ENCODE measurements at places on chromosomes 2 and 18.

DNA sequence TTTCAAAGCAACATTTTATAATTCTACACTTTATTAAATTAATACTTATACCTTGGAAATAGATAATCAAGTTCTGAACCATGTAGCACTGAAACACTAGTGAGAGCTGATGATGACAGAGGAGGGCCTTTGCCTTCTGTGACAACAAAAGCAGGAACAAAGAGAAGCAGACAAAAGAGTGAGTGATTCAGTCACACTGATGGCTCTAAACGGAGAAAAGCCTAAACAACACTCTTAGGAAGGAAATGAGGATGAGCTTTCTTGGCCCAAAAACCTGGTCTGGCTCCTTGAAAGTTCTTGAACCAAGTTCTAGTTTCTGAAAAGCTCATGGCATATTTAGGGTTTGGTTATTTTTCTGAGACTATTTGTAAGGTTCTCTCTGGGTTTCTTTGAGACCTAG, 271.9 kb downstream of the DPP10 start:
- DNase-seq, result no peak

GRCh38 chr2:101823347-101823791, 125.9 kb downstream of the MAP4K4 start:
- peak; percentile 59 for DNase-seq

DNA sequence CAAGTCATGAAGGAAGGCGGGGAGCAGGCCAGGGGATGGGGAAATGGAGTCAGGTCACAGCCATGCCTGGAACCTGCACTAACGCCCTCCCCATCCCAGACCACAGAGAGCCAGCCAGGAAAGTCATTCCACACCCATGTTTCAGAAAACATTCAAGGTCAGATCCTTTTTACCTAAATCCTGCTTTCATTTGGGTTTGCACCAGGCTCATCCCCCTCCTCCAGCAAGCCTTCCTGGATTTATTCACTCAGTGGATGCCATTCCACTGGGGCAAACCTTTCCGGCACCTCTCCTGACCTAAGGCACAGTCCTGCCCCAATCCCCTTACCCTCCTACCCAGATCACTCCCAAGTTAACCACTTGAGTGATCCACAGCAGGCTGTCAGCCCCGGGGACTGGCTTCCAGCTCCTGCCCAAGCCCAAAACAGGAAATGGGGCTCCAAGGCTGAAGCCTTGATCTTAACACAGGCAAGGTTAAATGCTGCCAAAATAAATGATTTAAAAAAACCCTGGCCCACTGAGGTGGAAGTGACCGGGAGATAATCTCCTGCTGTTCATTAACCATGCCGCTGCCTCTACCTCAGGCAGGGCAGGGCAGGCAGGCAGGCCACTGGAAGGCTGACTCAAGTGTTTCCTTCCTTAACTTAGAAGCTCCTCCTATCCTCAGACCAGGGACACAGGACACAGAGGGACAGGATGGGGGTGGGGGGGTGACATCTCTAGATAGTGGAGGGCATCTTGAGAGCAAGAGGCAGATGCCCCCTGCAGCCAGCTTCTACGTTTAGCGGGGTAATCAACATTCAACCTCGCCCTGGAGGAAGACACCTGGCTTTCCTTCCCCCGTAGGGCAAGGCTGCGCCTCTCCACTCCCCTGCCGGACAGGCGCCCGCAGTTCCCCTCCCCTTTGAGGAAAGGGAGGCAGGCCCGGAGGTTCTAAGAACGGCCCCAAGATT, 1.4 kb downstream of the RAB11FIP5 start:
- no peak for DNase-seq

DNA sequence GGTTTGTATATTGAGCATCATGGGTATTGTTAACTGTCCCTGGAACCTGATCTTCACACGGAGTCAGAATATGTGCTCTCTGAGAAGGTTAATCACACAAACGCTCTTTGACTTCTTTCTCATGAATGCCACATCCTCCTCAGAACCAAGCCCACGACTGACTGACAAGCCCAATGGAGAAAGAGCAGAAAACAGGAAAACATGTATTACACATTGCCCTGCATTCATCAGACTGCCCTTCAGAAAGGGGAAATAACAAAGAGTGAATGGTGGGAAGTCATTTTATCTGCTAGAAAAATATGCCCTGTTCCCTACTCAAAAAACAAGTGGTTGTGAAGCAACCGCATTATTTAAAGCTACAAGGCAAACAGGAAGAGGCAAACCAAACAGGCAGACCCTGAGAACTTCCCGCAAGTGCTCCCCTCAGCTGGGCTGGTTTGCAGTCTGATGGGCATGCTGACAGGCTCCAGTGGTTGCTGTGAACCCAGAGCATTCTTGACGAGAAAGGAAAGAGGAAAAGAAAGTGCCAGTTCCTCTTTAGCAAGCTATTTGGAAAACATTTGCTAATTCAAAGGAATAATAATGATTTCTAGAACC, 172.9 kb upstream of the SETBP1 start:
- DNase-seq, result no peak

Measured in activated T-cell treated with anti-CD3 and anti-CD28 coated beads for 24 hours (primary cell).